ENCODE measurements at places on chromosomes 12 and 14.

DNA sequence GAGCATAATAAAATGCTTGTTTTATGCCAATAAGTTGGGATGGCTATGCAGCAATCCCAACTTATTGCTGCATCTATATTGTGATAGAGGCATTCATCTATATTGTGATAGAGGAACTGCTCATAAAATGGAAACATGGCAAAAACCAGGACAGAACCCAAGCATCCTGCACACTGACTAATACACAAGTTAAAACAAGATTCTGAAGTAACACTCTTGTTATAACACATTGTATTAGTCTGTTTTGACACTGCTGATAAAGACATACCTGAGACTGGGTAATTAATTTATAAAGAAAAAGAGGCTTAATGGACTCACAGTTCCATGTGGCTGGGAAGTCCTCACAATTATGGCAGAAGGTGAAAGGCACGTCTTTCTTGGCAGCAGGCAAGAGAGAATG lies 36.8 kb downstream of the KCNK10 start:
- DNase-seq = no peak

- no peak for DNase-seq
Measured at GRCh38 chr14:49594347-49595091, 4.2 kb upstream of the LRR1 start.

DNA sequence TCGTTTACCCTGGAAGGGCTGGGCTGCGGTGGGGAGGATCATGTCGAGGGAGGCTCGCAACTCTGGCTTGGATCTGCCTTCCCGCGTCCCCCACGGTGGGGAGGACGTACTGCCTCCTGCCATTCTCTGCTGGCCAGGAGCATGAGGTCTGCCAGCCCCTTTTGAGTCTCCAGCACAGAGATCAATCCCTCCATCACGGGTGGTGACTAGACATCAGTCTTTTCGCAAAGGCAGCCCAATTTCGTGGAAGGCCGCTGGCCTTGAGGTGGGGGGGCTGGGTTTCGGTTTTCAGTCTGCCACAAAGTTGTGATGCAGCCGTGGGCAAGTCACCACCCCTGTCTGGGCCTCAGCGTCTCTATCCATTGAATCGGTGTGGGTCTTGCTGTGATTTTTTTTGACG lies 62.2 kb downstream of the PRMT8 start:
- no peak for DNase-seq

DNA sequence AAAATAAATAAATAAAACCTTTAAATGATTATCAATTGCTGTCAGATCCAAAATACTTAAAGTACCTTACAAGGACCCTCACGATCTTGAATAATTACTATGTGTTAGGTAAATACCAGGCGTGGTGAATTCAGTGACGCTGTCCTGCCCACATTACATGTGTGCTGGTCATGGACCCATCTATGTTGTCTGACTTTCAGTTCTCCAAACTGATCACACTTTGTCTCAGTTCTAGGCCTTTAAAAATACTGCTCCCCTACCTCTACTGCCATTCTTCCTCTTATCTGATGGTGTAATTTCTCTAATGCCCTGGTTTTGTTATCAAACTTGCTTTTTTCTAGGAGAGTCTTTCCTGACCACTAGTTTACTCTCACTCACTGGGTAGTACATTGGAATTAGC lies 520.7 kb downstream of the TRHDE start:
- no peak for DNase-seq

DNA sequence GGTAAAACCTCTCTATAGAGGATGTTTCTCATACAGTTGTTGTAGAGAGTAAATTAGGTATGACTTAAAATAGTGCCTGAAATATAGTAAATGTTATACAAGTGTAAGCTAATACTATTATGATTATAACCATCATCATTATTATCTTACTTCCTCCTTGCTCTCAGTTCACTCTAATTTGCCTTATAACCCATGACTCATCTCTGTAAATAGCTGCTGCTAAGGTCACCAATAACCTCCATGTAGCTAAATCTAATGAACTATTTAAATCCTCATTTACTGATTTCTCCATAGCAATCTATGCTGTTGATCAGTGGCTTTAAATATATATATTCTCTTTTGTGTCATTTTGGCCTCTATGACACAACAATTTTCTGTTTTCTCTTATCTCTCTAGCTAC lies 109.6 kb downstream of the RMST start:
- DNase-seq = no peak

DNA sequence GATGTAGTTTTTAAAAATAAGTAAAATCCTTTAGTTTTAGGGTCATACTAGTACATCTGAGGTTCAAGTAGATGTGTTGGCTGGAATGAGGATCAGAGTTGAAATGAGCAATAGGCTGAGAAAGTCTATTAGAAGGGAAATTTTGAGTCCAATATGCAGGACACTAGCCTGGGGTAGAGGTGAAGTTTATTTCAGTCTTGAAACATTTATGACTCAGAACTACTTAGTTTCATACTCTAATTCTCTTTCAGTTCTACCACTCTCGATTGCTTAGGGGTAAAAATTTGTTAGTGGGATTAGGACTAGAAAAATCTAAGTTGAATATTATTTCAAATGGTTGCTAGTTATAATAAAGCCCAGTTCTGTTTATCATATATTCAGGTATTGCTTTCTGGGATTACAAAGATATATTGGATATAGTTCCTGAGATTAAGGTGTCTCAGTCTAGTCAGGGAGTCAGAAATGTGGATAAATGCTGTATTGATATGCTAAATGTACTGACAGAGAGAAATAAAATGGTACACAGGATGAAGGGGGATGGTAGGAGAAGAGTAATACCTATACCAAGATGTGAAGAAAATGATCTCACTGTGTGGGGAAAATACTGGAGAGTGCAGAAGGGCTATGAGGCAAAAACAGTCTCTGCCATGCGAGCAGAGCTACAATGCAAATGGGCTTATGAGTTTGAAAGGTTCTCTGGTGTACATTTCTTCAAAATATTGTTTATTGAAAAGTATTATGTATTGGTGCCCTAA lies 395.8 kb upstream of the FBXO33 start:
- no peak for DNase-seq

DNA sequence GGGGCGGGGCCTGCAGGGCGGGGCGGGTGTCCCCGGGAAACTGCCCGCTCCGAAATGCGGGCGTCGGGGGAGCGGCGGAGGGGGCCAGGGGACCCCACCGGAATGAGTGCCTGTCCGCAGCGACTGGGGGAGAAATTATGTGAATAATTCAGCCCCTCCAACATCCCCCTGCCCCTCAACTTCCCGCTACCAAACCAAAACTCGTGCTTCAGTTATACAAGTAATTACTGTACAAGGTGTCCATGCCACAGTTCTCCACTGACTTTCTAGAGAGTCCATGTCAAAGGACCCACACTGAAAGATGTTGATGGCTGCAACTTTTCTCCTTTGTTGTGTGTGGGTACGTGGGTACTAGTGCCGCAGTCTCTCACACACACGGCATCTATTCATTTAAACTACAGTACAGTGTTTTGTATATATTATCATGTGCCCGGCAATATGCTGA lies 414 bp upstream of the CDK17 start:
- no peak for DNase-seq

DNA sequence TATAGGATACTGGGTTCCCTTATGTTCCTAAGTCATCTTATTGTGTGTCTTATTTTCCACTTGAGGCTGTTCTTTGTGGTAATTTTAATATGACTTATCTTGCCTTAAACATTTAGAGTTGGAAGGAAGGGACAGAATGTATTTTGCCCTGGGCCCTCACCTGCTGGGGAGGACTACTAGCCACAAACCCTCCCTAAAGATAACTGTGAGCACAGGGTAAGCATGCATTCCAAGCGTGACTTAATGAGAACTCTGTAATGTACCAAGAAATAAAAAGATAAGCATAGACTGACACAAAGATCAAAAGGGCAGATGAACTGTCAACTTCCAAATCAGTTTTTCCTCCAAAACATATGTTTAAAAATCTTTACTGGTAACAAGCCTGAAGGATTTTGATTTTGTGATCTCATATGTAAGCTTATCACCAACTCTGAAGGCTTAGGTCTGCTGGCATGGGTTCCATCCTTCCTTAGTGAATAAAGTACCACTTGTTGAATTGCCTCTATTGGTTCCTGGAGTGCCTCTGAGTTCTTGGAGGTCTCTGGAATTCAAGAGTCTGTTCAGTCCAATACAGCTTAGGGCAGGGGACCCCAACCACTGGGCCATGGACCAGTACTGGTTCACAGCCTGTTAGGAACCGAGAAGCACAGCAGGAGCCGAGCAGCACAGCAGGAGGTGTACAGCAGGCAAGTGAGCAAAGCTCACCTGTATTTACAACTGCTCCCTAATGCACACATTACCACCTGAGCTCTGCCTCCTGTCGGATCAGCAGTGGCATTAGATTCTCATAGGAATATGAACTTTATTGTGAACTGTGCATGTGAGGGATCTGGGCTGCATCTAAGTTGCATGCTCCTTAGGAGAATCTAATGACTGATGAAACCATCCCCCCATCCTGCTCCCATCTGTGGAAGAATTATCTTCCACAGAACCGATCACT lies 29.8 kb upstream of the NFYB start:
- no peak for DNase-seq

DNA sequence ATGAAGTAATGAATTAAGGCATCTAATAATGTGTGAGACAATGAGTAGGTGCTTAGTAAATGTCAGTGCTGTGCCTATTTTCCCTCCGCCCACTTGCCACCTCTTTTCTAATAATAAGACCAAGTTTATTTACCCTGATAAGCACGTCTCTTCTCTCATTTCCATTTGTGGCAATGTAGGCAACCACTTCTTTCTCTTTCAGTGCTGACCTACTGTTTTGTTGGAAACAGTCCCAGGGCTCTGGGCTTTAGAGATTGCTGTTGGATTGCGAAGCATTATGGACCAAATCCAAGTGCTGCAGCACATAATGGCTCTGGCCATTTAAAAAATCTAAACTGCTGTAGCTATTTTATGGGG lies 141.3 kb upstream of the PLEKHG7 start:
- no peak for DNase-seq

DNA sequence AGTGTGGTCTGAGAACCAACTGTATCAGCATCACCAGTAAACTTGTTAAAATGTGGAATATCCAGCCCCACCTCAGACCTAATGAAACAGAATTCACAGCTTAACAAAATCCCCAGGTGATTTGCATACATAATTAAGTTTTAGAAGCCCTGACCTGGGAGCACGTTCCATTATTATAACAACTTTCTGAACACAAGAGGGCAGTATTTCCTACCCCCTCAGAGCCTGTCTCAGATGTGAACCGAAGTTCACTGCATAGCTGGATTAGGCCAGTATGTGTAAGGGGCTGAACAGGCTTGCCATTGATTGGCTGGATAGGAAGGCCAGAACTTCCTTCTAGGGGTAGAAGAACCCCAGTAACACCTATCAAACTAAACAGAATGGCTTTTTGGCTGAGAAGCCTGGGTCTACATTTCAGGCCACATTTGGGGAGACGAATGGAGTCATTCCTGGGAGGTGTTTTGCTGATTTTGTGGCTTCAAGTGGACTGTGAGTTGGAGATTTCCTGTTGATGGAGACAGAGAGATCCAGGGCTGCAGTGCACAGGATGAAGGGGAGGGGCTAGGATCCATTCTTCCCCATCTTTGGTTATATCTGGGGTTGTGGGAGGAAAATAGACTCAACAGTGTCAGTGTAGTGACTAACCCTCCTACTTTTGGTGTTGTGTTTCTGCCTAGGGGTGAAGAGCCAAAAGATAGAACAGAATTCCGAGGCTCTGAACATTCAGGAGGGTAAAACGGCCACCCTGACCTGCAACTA lies 94.7 kb upstream of the OR4E1 start:
- DNase-seq = no peak

- no peak for DNase-seq
Measured at GRCh38 chr14:77457115-77457521, 283 bp downstream of the VIPAS39 start.

- DNase-seq = no peak
Measured at GRCh38 chr12:12086362-12086761, 15.6 kb downstream of the BCL2L14 start.

DNA sequence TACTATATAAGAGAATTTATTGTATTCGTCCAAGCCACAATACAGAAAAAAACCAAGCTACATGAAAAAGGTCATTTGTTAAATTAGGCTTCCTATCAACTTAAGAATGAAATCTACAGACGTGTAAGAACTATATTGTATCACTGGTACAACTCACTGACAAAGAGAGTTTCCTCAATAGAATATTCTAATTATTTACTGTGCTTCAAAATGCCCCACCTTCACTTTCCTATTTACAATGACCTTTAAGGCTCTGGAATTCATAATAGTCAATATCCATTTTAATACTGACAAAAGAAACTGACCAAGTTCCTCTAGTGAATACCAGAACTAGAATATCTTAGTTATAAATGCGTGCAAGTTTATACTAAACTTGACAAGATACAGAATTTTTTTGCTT lies 55.9 kb downstream of the C2CD5 start:
- no peak for DNase-seq

GRCh38 chr12:39619316-39619659 lies 315 bp downstream of the ABCD2 start:
- no peak for DNase-seq

DNA sequence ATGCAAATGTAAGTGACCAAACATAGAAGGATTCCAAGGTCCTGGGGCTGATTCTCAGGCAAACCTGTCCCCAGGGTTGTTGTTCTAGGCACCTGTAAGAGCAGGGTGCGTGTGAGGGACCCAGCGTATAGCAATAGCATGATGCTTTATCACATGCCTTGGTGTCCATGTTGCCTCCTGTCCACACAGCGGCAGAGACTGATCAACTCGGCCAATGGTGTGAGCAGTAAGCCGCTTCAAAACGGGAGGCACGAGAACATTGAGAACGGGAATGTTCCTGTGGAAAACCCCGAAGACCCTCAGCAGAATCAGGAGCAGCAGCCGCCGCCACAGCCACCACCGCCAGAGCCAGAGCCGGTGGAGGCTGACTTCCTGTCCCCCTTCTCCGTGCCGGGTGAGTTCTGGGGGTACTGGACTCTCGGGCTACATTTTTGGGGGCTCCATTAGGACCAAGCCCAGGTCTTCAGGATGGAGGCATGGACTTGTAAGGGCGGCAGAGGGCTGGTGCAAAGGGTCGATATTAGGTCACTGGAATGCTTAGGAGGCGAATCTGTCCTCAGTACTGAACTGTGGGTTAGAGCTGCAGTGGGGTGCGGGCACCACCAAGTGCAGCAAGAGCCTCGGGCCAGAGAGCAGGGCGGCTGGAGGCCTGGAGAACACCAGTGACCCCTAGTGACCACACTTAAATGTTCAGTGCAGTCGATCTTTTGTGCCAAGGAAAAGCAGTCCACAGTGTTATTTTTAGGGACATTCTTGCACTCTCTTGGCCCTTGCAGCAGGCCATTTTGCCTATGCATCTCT lies 57.2 kb upstream of the RIN3 start:
- DNase-seq = no peak

DNA sequence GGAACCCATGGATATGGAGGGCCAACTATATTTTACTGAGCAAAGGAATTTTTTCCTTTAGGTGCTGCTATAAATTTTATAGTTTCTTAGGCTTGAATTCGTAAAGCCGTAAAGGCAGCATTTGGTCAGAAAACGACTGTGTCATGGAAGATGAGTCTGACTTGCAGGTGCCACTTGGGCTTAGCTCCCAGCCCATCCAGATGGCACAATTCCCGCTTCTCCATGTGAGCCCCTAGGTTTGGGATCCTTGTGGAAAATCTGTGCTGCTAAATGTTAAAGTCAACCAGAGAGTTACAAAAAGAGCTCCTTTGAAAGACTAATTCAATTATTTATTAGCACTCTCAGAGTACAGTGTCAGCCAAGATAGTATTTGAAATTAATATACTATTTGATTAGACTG lies 120.1 kb upstream of the NPAS3 start:
- DNase-seq = no peak

GRCh38 chr12:121814429-121815119 lies 10.8 kb downstream of the SETD1B start:
- no peak for DNase-seq

- DNase-seq = no peak
Measured at GRCh38 chr12:75725521-75726111, 214.2 kb upstream of the KRR1 start.
